ENCODE measurements at places on chromosomes 1 and 21. TPM values are rescaled to one million over a fixed set of nuclear protein-coding genes. Genes with fewer than 3 reads are reported as not detected.

- H3K36me3 ChIP-seq: no peaks in the 10 kb centered on the region
- H3K27me3 ChIP-seq: no peaks in the 10 kb centered on the region
- peak overlapping the region; percentile 90 for H3K27ac ChIP-seq
- H3K4me1 ChIP-seq: peaks cover 9% of the 10 kb centered on the region
- peak overlapping the region; percentile 12 for H3K4me3 ChIP-seq
Observed at GRCh38 chr1:36322041-36322785, 1.2 kb downstream of the EVA1B start.

GRCh38 chr1:17188889-17189631 is 15.9 kb upstream of the PADI1 start:
- no peak for DNase-seq
- no peak overlapping the region for H3K27ac ChIP-seq
- no peaks in the 10 kb centered on the region for H3K27me3 ChIP-seq
- H3K4me3 ChIP-seq: no peak overlapping the region

- no peaks in the 10 kb centered on the region for H3K36me3 ChIP-seq
- no peak overlapping the region for H3K4me3 ChIP-seq
- H3K27me3 ChIP-seq: no peaks in the 10 kb centered on the region
- no peak for DNase-seq
Observed at GRCh38 chr1:156074661-156075060, 7.6 kb downstream of the MEX3A start.

- H3K27me3 ChIP-seq: no peaks in the 10 kb centered on the region
- H3K4me1 ChIP-seq: no peaks in the 10 kb centered on the region
- H3K27ac ChIP-seq: no peak overlapping the region
- no peak for DNase-seq
Observed at GRCh38 chr1:228120857-228121489, 11.9 kb upstream of the MRPL55 start.

DNA sequence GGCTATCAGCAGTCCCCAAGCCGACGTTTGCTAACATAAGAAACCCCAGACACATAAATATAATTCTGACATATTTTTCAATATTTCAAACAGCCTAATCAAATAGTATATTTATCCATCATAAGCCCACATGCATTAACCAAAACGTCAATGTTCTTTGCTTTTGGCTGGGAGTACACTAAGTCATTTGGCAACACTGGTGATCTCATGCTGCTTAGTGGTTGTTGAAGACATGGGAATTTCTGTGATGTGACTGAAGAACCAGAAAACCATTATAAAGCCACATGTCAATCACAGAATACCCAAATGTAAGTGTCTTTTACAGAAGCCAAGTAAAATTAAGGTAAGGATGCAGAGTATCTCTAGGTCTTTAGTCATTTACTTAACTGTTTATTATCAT is 57.6 kb downstream of the PLPPR5 start:
- DNase-seq: no peak
- H3K36me3 ChIP-seq: no peaks in the 10 kb centered on the region
- H3K27me3 ChIP-seq: no peaks in the 10 kb centered on the region

DNA sequence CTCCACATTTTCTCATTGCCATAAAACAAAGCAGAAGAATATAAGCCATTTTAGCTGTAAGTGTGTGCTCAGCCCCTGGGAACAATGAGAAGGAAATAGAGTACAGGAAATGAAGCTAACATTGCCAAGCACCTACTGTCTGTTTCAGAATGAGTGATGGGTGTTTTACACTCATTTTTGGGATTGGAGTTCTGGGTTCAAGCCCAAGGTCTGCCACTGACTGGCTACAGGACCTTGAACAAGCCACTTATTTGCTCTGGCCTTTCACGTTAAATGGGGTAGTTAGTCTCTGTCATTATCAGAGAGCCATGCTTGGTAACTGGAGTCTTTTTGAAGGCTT is 80.7 kb upstream of the KAZN start:
- H3K27me3 ChIP-seq: no peaks in the 10 kb centered on the region
- no peak for DNase-seq
- H3K27ac ChIP-seq: peak overlapping the region; percentile 24
- H3K4me3 ChIP-seq: no peak overlapping the region
- no peaks in the 10 kb centered on the region for H3K36me3 ChIP-seq
- no peaks in the 10 kb centered on the region for H3K4me1 ChIP-seq

DNA sequence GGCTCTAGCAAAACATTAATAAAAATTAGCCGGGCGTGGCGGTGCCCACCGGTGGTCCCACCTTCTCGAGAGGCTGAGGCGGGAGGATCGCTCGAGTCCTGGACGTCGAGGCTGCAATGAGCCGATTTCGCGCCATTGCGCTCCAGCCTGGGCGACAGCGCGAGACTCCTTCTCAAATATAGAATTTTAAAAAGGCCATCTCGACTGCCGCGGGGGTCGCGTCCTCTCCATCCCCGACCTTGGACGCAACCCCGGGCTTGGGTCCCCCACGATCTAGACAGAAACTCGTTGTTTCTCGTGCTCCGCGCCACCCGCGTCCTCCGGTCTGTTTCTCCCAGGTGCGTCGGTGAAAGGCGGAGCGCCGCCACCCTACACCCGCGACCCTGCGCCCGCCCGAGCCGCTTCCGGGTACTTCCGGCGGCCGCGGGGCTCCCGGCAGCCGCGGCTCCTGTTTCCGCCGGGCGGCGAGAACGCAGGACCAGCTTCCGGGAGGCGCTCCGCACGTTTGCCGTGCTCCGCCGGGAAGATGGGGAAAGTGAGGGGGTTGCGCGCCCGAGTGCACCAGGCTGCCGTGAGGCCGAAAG is at the start of gene SLX9:
TSS of gene SLX9 (plus strand) at position 498 of the 584 bp plus-strand sequence. CDS start at position 527, 29 bp downstream.
- DNase-seq: peak; percentile 90
- H3K4me3 ChIP-seq: peak within 1 kb of the TSS; percentile 87
- H3K36me3 ChIP-seq: peaks cover 12% of the 10 kb centered on the region
- H3K4me1 ChIP-seq: peaks cover 7% of the 10 kb centered on the region

GRCh38 chr1:177423090-177423489 is 252.3 kb downstream of the BRINP2 start:
- no peaks in the 10 kb centered on the region for H3K36me3 ChIP-seq
- H3K4me3 ChIP-seq: no peak overlapping the region

DNA sequence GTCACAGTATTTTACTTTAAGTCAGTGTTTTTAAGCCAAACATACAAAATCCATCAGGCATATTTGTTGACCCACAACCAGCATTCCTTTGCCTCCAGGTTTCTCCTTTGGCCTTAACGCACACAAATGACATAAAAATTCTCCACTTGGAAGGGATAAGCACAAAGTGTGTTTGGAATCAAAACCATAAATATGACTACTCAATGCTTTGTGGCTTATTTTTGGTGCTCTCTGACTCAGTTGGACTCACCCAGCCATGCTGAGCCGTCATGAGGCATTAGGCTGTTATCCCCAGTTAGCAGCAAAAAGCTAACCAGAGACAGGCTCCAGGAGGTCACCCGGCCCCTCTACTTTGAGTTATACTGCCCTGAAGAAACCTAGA is 948 bp downstream of the PRUNE1 start:
- peak overlapping the region; percentile 56 for H3K4me3 ChIP-seq
- DNase-seq: no peak
- H3K27me3 ChIP-seq: no peaks in the 10 kb centered on the region
- H3K27ac ChIP-seq: peak overlapping the region; percentile 91

- H3K27ac ChIP-seq: no peak overlapping the region
- no peak overlapping the region for H3K4me3 ChIP-seq
- peaks cover 6% of the 10 kb centered on the region for H3K4me1 ChIP-seq
- DNase-seq: no peak
- H3K27me3 ChIP-seq: no peaks in the 10 kb centered on the region
Observed at GRCh38 chr1:113660088-113660487, 99.2 kb downstream of the PHTF1 start.

GRCh38 chr1:37851782-37852210 is 7.6 kb downstream of the MTF1 start:
- H3K4me3 ChIP-seq: no peak overlapping the region
- DNase-seq: no peak
- H3K27ac ChIP-seq: no peak overlapping the region
- peaks cover 56% of the 10 kb centered on the region for H3K4me1 ChIP-seq
- H3K27me3 ChIP-seq: no peaks in the 10 kb centered on the region

- no peaks in the 10 kb centered on the region for H3K27me3 ChIP-seq
- H3K27ac ChIP-seq: no peak overlapping the region
- DNase-seq: no peak
- H3K4me3 ChIP-seq: no peak overlapping the region
Observed at GRCh38 chr1:101820071-101820470, 176.7 kb downstream of the OLFM3 start.

GRCh38 chr1:154938604-154939399 is 2.3 kb upstream of the PMVK start:
- H3K27me3 ChIP-seq: no peaks in the 10 kb centered on the region
- peak; percentile 16 for DNase-seq
- H3K36me3 ChIP-seq: no peaks in the 10 kb centered on the region

- H3K27ac ChIP-seq: no peak overlapping the region
- no peaks in the 10 kb centered on the region for H3K4me1 ChIP-seq
- no peaks in the 10 kb centered on the region for H3K27me3 ChIP-seq
- DNase-seq: no peak
Observed at GRCh38 chr1:211497489-211498045, 5.6 kb upstream of the RD3 start.

DNA sequence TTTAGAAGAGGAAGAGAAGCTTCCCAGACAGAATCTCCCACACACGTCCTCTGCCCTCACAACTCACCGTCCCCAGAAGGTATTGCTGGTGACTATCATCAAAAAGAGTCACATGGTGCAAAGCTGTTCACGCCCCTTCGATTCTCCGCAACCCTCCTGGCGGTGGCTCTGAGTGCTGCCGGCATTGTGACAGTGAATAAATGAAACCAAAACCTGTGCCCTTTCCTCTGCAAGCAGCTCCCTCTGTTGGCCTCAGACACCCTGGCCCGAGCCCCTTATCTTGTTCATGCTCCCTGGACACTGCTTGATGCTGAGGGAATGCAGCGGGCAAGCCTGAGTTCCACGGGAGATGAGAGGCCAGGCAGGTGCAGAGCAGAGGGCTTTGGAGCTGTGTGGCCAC is 510.3 kb downstream of the NPHP4 start:
- no peak overlapping the region for H3K4me3 ChIP-seq
- H3K36me3 ChIP-seq: no peaks in the 10 kb centered on the region
- H3K27me3 ChIP-seq: no peaks in the 10 kb centered on the region

- no peaks in the 10 kb centered on the region for H3K4me1 ChIP-seq
- no peak overlapping the region for H3K27ac ChIP-seq
- DNase-seq: no peak
- H3K27me3 ChIP-seq: no peaks in the 10 kb centered on the region
- H3K36me3 ChIP-seq: peaks cover 100% of the 10 kb centered on the region
- H3K4me3 ChIP-seq: no peak overlapping the region
Observed at GRCh38 chr1:55089683-55090082, 50.3 kb downstream of the PCSK9 start.

DNA sequence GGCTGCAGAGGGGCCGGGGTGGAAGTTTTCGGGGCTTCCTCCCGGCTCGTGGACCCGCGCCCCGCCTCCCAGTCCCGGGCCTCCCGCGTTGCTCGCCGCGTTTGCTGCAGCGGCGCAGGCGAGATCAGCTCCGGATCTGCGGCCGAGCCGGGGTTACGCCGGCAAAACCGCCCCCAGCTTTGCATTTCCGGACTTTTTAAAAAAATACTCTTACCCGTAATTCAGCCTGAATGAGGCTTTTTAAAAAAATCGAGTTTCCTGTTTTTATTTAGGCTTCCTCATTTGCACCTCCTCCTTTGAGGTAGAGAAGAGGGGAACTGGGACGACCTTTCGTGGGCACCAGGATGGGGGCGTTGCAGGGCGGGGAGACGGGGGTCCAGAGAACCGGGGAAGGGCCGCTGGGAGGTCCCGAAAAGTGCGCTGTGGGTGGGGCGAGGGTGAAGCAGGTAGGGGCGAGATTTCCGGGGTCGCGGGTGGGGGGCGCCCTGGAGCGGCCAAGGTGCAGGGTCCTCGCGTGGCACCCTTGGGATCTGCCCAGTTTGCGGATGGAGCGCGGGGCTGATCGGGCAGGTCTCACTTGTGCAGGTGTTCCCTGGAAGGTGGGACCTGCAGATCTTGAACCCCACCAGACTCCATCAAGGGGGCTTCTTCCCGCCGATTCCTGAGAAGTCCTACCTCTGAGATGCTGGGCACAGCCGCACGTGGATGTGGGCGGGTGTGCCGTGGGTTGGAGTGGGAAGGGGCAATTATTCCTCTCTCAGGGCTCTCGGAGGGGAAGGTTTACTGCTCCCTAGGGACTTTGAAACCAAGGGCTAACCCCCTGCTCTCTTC is 1.1 kb downstream of the PIK3CD start:
- peaks cover 32% of the 10 kb centered on the region for H3K27me3 ChIP-seq
- no peaks in the 10 kb centered on the region for H3K36me3 ChIP-seq
- H3K4me3 ChIP-seq: peak overlapping the region; percentile 76

DNA sequence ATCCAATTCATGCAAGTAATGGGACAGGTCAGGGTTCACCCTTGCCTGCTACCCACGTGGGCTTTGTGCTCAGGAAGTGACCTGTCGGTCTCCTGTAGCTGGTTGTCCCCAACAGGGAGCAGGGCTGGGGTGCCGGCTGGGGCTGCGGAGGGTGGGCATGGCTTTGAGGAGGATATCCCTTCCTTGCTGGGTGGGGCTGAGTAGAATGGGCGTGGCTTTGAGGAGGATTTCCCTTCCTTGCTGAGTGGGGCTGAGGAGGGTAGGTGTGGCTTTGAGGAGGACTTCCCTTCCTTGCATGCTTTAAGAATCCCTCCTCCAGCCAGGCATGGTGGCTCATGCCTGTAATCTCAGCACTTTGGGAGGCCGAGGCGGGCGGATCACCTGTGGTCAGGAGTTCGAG is 151.3 kb downstream of the CLIC6 start:
- H3K27me3 ChIP-seq: no peaks in the 10 kb centered on the region
- H3K4me3 ChIP-seq: no peak overlapping the region
- no peak overlapping the region for H3K27ac ChIP-seq
- H3K4me1 ChIP-seq: no peaks in the 10 kb centered on the region
- peaks cover 98% of the 10 kb centered on the region for H3K36me3 ChIP-seq

GRCh38 chr1:85240174-85240601 is 19.3 kb downstream of the C1orf52 start:
- no peak overlapping the region for H3K27ac ChIP-seq
- H3K36me3 ChIP-seq: no peaks in the 10 kb centered on the region
- H3K27me3 ChIP-seq: no peaks in the 10 kb centered on the region
- H3K4me1 ChIP-seq: no peaks in the 10 kb centered on the region

DNA sequence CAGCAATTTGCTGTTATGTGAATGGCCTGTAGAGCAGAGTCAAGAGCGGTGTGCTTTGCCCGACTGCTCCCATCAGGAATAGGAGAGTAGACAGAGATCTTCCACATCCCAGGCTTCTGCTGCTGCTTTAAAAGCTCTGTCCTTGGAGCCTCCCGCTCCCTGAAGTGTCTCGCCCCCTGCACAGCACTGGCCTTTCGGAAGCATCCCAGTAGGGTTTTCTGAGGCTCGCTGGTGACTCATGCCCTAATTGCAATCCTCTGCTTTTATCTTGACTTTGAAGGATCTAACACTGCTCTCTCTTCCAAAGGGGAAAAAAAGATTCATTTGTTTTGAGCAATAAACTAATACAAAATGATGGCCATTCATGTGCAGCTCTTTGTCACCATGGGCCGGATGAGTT is 13.3 kb upstream of the CD101 start:
- H3K36me3 ChIP-seq: peaks cover 42% of the 10 kb centered on the region
- DNase-seq: peak; percentile 52
- peaks cover 16% of the 10 kb centered on the region for H3K4me1 ChIP-seq

KCNH1 gene
- polyA plus RNA-seq: not detected

RNU1-2 gene
- not detected for polyA plus RNA-seq

DR1 gene
- 29.3 TPM for polyA plus RNA-seq

IRF6 gene
- 22.0 TPM for polyA plus RNA-seq

CLDN17 gene
- polyA plus RNA-seq: not detected

SETD4 gene
- polyA plus RNA-seq: 9.1 TPM

DPYD gene
- polyA plus RNA-seq: 2.6 TPM
